ENCODE measurements at places on chromosomes 12 and 14.

- no peak for DNase-seq
Observed at GRCh38 chr14:97796511-97796910, 999.3 kb downstream of the VRK1 start.

DNA sequence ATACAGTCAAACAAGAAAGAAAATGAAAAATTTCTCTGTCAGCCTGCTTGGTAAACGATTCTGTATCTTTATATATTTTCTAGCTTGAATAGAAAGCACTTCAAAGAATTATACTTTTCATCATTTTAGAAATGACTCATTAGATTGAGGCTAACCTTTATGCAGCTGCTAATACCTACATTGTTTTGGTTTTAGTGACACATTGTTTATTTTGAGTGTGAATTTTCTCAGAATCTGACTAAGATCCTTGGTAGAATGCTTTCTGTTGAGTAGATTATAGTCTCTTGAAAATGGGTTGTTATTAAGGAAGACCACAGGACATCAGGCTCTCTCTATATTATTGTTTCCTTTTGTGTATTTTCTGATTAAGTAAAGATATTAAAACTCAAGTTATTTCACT is at the start of gene PMCH:
TSS of gene PMCH (minus strand) at position 45 of the 400 bp plus-strand sequence. CDS start 63 bp downstream, outside the sequence.
- no peak for DNase-seq

DNA sequence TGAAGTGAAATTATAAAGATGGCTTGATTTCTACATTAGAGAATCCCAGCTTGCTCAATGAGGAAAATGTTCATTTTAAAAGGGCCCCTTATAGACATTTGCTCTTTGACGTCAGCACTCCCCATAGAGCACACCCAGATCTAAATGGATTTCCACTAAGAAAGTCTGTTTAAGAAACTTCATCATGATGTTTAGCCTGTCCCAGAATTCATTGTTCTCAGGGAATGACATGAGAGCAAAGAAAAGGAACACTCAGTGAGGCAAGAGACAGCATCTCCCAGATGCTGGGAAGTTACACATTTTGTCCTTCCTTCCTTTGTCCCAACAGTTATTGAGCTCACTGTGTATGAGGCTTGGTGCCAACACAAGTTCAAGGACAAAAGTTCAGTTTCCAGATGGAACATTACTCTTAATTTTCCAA is 4.9 kb downstream of the PHLDA1 start:
- no peak for DNase-seq

- DNase-seq: no peak
Observed at GRCh38 chr12:3044141-3044630, 33.0 kb upstream of the TSPAN9 start.

GRCh38 chr12:76762601-76762980 is 1.3 kb upstream of the ZDHHC17 start:
- DNase-seq: no peak
